Activated CD8-positive, alpha-beta T cell treated with anti-CD3 and anti-CD28 coated beads for 36 hours (primary cell): ENCODE measurements at places on chromosomes 7 and 10. TPM values are rescaled to one million over a fixed set of nuclear protein-coding genes. Genes with fewer than 3 reads are reported as not detected.

DNA sequence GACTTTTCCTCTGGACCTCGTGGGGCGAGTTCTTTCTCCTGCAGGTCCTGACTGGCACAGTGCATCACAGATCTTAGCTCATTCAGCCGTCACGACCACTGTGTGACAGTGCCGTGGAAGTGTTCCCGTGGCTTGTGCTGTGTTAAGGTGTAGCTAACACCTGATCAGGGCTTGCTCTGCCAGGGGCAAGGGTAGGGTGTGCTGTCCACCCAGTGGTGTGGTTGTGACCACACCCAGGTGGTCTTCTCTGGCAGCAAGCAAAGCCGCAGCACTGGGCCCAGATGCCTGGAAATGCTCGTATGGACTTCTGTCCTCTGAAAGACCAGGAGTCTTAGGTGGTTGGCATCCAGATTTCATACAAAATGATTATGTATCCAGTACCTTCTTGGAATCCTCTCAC lies 86.2 kb downstream of the GLRX3 start:
- DNase-seq: no peak

Gene IFIT1B
- total RNA-seq: not detected

DNA sequence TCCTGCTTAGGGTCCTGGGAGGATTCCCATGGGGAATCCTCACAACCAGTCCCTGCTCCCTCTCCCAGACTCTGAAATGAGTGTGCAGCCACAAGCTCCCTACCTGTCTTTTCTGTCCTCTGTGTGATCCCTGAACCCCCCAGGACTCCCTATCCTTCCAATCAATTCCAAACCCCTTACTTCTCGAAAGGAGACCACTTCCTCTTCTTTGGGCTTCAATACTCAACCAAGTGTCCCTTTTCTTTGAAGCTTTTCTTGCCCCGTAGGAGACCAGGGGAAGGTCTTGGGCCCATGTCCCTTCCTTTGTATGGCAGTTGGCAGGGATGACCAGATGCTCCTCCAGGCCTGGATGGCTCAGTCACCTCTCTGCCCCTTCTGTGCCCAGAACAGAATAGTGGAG lies 1.7 kb downstream of the AEBP1 start:
- DNase-seq: no peak

DNA sequence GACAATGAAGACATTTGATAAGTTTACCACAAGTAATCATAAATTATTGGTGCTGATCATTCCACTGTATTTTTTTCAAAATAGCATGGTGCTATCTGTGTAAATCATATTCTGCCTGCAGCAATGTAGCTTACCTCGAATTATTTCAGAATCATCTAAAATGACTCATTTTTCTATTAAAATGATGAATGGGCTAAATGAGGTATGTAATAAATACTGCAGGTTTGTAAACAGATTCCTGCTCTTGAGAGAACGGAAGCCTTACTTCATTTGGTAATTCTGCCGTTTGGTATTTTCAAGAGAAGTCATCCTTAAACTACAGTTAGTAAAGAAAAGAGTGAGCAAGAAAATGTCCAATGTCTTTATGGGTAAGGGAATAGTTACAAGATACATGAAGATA lies 115.9 kb downstream of the CHCHD3 start:
- no peak for DNase-seq

GRCh38 chr7:2134740-2135139 lies 98.0 kb downstream of the MAD1L1 start:
- no peak for DNase-seq

DNA sequence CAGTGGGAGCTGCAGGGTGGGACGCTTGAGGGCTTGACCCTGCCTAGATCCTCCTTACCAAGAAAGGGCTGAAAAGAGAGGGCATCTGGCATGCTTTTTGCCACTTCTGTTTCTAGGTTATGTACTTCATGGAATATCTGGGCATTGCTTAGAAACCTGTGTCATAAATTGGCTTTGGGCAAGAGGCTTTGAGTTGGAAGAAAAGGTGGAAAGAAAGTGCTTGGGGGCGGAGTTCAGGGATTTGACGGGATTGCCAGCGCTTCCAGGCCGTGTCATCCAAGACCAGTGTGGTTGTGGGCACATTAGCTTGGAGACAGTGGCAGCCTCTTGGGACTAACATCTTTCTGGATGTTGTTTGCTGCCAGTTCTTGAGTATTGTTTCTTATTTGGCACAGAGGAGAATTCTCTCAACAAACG lies 825 bp downstream of the ZNF862 start:
- no peak for DNase-seq

Gene SYCE1
- not detected for total RNA-seq

Gene MNX1
- not detected for total RNA-seq

Gene HPS1
- total RNA-seq: 52.1 TPM
